ENCODE measurements at places on chromosomes 7 and 10.

- DNase-seq: peak; percentile 75
Measured at GRCh38 chr10:114623661-114624294, 34.3 kb downstream of the ABLIM1 start.

GRCh38 chr10:77784856-77785255, 141.7 kb downstream of the DLG5 start:
- peak; percentile 88 for DNase-seq

GRCh38 chr10:119680050-119680449, 28.9 kb downstream of the BAG3 start:
- peak; percentile 85 for DNase-seq

DNA sequence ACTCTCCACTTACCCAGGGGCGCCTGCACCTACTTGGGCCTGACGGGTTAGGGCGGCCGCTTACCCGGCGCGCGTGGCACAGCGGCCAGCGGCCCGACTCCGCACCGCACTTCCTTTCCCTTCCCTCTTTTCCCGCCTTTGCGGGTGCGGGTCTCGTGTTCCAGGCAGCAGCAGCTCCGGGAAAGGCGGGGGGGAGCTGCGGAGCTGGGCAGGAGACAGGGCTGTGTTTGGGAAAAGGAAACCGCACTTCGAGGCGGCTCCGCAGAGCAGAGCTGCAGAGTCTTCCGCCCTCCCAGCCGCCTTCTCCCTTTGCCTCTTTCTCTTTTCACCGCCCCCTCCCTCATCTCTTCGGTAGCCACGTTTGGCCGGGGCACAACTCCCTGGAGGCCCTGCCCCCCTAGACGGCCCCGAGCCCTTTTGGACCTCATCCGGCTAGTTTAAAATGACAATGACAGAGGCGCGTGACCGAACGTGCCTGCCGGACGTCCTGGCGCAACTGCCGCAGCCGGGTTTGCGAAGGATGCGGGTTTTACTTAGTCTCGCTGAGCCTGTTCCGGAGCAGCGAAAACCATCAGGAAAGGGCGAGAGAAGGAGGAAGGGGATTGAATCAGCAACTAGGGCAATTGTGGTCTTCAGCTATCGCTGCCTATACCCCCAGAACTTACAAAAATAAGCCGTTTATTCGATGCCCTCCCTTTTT, 7.9 kb upstream of the PAX2 start:
- DNase-seq: no peak

GRCh38 chr10:91514787-91515186, 104.6 kb downstream of the HECTD2 start:
- DNase-seq: no peak

DNA sequence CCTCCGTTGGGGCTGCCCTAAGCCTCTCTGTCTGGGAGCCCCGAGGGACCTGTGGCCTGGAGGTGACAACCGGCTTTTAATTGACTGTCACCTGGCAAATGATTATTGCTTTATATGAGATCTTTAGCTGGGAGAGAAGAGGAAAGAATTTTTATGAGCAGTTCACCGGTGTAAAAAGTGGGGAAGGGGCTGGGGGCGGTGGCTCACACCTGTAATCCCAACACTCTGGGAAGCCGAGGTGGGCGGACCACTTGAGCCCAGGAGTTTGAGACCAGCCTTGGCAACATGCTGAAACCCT, 2.6 kb upstream of the COX19 start:
- no peak for DNase-seq

- peak; percentile 9 for DNase-seq
Measured at GRCh38 chr10:93916257-93917063, 22.7 kb downstream of the SLC35G1 start.

DNA sequence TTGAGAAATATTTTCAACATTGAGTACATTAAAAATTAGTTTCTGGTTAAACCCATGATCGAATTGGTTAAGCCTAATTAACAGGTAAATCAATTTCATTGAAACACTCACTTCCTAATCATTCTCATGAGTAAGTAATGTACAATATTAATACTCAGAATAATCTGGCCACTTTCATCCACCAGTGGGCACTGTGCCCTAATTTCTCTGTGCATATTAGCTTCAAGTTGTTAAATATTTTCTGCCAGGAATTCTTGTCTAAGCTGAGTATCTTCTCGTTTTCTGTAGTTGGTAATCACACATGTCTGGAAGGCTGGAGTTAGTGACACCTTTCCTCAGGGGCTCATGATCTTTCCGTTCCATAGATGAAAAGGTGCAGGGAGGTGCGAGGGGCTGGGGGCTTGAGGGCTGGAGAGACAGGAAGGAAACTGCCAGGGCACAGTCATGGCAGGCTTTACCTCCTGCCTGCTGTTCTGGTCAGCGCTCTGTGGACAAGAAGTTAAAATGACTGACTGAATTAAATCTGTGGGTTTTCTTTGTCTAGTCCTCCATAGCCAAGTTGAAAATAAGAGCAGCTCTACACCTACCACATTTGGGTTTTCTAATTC, 71.9 kb downstream of the WIPF3 start:
- no peak for DNase-seq

GRCh38 chr7:85508642-85509410, 322.0 kb upstream of the SEMA3D start:
- peak; percentile 83 for DNase-seq

- no peak for DNase-seq
Measured at GRCh38 chr10:32253276-32253675, 93.7 kb downstream of the EPC1 start.

- no peak for DNase-seq
Measured at GRCh38 chr7:100840470-100841100, 11.9 kb upstream of the SLC12A9 start.

DNA sequence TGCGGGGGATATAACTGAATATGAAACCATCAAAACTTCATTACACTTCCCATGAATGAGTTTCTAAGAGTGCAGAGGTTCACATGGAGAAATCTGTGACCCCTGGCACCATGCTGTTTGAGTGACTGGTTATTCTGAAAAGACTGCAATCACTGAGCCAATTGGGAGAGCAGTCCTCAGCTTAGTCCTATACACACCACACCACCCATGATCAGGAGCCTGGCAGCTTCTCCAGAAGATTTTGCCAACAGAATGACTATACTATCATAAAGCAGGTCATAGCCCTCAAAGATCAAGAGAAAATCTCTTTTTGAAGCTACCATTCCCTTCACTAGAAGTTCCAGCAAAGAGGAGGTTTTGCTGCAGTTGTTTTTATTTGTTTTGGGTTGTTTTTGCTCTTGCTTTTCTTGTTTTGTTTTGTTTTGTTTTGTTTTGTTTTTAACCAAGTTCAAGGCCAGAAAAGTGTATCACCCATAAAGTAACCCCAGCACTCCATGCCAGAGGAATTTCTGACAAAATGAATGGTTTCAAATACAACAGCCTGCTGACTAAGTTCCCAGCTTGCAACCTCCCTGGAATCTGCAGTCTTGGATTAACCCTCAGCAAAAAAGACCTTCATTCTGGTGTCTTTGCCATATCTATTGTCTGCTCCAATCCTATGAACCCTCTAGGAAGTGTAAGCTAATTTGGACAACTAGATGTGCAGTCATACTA, 19.7 kb upstream of the HGF start:
- DNase-seq: peak; percentile 40

DNA sequence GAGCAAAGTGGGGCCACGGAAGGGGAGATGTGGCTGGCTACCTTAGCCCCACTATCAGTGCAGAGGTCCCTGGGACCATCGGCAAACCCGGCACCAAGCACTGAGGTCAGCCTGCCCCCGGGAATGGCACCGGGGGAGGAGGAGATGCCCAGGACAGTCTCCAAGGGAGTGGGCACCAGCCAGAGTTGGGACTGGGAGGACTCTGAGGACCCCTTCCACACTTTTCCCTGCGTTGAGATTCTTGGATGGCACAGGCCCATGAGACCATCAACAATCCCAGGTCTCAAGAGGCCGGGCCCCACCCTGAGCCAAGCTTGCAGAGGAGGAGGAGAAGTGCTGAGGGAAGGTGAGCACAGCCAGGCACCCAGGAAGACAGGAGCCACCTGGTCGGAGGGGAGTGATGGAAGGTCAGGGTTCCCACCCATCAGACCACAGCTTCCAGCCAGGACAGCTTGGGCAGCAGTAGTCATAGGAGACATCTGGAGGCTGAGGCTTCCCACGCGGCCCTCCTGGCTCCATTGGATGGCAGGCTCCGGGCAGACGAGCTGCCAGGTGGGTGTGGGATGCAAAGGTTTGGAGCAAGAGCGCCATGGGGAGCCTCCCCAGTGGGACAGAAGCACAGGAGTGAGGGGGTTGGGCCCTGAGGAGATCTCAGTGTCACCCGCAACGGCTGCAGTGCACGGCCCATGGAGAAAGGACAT, 2.6 kb upstream of the OPN4 start:
- no peak for DNase-seq

GRCh38 chr7:158856883-158857668, 718 bp downstream of the DYNC2I1 start:
- DNase-seq: no peak

- DNase-seq: peak; percentile 88
Measured at GRCh38 chr7:27921081-27921836, 181.3 kb downstream of the TAX1BP1 start.

DNA sequence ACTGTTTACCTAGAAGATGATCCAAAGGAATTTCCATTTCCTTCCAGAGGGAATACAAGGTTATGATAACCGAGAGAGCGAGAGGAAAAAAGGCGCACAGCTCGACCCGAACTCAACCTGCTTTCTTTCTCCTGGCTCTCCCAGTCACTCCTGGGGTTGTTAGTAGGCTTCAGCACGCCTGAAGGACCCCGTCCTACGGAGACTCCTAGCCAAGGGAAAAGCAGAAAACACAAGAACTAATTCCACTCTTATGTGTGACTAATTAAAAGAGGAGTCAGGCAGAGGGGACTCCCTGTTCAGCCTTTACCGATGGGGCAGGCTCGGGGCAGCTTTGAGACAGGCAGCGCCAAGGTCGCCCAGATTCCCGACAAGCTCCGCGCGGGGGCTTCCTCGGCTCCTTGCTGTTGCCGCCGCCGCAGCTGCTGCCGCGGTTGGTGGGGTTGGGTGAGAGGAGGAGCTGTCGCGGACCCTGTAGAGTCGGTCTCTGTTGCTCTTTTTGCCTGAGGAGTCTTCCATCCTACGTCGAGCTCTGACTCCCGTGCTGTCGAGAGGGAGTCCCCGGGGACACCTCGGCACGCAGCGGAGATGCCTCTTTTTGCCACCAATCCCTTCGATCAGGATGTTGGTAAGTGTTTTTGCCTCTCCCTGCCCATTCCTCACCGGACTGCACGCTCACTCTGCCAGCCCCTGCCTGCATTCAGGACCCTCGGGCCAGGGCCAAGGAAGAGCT, at the start of gene STAM:
STAM (plus strand) TSS at position 397 of the 730 bp plus-strand sequence; CDS start at position 586, 189 bp downstream.
- peak; percentile 86 for DNase-seq

DNA sequence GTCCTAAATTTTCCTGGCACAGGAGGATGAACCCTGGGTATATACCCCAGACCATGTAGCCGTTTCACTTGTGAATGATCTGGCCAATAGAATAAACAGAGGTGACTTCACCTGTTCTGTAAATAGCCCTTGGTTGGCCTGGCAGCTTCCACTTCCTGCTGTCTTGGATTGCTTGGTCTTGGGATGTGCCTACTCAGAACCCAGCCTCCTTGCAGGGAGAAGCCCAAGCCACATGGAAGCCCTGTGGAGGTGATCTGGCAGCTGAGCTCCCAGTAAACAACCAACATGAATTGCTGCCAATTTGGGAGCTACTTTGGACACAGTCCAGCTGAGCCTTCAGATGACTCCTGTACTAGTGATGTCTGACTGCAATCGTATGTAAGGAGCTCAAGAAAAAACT, 4.8 kb upstream of the RAPGEF5 start:
- peak; percentile 7 for DNase-seq

- DNase-seq: no peak
Measured at GRCh38 chr10:11147722-11148121, 130.1 kb downstream of the CELF2 start.

- DNase-seq: no peak
Measured at GRCh38 chr7:124989911-124990310, 60.3 kb upstream of the POT1 start.

DNA sequence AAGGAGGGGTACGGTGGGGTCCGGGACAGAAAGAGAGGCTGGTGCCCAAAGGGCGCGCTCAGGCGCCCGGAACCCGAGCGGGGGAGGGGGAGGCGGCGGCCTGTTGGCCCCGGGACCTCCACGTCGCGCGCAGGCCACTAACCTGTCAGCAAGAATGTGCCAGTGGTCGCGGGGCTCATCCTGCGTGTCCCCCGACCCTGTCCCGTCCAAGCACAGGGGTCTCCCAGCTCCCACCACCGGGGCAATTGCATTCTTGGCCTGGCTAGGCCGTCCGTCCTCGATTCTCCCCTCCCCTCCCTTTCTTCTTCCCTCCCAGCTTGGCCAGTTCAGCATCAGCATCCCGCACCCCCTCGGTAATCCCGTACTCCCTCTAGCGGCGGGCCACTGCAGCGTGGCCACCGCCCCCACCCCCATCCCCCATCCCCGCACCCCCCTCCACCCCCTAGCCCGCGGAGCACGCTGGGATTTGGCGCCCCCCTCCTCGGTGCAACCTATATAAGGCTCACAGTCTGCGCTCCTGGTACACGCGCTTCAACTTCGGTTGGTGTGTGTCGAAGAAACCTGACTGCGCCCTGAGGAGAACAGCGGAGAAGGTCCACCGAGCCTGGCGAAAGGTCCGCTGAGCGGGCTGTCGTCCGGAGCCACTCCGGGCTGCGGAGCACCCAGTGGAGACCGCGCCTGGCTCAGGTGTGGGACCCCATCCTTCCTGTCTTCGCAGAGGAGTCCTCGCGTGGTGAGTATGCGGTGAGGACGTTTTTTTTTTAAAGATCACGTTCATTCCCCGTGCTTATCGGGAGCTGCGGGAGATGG, at the start of gene SGCE:
SGCE (minus strand) TSS at position 286 of the 810 bp plus-strand sequence; CDS start at position 251, 35 bp downstream.
- DNase-seq: peak; percentile 91

DNA sequence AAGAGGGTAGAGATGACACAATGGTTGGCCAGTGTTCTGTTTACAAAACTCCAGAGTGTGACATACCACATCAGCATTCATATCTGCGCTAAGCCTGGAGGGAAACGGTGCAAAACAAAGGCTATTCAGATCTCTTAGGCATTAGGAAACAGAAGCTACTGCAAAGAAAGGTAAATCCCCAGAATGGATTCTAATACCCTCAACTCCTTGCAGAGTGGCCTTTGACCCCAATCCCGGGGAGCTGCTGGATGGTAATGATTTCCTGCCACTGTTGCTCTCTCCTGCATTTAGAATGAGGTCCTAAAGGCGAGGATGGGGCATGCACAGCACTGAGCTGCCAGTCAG, 65.2 kb downstream of the AOAH start:
- peak; percentile 73 for DNase-seq

- peak; percentile 30 for DNase-seq
Measured at GRCh38 chr10:21514818-21515351, 10.6 kb downstream of the SKIDA1 start.

GRCh38 chr7:45027774-45028114, 27.7 kb downstream of the CCM2 start:
- DNase-seq: no peak

DNA sequence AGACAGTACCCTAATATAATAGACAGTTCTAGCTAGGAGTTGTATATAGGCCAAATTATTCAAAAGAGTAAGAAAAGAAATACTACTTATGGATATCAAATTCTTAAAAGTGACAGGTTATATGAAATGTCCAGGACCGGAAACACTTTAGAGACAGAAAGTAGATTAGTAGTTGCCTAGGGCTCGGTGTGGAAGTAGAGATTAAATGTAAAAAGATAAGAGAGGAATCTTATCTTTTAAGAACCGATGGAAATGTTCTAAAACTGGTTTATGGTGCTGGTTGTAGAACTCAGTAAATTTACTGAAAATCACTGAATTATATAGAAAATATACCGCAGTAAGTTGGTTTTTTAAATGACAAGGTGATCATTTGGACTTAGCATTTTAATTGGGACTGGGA, 147.5 kb upstream of the ASAH2 start:
- no peak for DNase-seq
